Activated gamma-delta T cell treated with Interleukin-2 at 50 U/mL for 16 hours (primary cell): ENCODE measurements at places on chromosomes 16 and 17.
A peak's percentile ranks its signal among the peaks of the same experiment; 100 is the strongest.

DNA sequence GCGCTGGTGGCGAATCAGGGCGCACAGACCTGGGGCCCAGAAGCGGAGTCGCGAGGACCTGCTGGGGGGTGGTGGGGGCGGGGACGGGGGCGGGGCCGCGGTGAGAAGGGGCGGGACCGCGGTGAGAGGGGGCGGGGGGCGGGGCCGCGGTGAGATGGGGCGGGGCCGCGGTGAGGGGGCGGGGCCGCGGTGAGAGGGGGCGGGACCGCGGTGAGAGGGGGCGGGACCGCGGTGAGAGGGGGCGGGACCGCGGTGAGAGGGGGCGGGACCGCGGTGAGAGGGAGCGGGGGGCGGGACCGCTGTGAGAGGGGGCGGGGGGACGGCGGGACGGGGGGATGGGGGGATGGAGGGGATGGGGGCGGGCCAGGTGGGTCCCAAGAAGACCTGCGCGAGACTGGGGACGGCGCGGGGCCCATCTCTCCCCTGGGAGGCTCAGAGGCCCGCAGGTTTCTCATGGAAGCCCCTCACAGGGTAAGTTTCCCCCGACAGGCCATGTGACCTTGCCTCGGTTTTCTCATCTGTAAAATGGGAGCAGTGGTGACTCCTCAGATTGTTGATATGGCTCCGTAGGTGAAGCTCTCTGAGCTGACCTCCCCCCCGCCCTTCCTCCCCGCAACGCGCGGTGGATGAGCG is 28.6 kb upstream of the DBNDD1 start:
- DNase-seq: no peak

- no peak for DNase-seq
These were observed 94.3 kb downstream of the CYLD start for GRCh38 chr16:50836121-50836621.

DNA sequence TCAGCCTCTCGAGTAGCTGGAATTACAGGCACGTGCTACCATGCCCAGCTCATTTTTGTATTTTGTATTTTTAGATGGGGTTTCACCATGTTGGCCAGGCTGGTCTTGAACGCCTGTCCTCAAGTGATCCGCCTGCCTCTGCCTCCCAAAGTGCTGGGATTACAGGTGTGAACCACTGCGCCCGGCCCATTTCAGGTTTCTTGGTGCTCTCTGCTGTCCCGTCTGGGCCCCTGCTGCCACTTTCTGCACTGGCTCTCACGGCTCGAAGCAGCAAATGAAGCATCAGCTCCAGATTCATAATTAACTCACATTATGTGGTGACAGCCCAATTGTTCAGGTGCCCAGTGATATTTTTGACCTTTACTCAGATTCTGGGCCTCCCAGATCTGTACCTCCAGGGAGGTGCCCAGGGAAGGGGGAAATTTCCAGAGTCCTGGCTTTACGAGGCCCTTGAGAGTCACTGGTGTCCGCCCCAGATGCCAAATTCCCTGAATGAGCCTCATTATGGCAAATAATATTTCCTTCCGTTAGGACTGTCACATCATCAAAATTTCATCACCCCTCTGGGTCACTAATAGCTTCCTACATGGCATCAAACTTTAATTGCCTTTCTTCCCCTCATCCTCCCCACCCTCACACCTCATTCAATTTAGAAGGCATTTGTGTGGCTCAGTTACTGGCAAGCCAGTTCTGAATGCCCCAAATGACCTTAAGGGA is 9.0 kb downstream of the SDK2 start:
- DNase-seq: no peak

GRCh38 chr16:275786-276232 is at the start of gene RGS11:
Gene RGS11 (minus strand): TSS chr16:275944. CDS start chr16:275911, 33 bp downstream.
- no peak for DNase-seq

GRCh38 chr16:25270577-25270976 is 12.9 kb upstream of the ZKSCAN2 start:
- no peak for DNase-seq

GRCh38 chr17:20121359-20122253 is 112.4 kb downstream of the SPECC1 start:
- DNase-seq: peak; percentile 66

DNA sequence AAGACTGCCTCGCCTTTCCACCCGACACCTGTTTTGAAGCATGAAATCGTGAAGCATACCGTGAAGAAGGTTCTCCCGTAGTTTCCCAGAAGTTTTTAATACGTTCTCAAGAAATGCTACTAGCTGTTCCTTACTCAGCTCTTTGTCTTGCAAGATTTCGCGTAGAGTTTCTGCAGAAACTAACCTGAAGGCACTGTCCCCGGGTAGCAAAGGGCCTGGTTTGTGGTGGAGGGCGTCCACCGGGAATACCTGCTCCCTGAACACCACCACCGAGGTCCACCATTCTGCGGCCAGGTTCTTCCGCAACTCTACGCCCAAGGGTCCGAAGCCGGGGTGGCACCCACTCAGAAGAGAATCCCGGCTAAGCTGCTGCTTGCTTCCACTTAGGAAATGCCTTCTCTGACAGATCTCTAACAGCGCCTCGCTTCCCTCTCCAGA is 487 bp downstream of the POLG2 start:
- no peak for DNase-seq

DNA sequence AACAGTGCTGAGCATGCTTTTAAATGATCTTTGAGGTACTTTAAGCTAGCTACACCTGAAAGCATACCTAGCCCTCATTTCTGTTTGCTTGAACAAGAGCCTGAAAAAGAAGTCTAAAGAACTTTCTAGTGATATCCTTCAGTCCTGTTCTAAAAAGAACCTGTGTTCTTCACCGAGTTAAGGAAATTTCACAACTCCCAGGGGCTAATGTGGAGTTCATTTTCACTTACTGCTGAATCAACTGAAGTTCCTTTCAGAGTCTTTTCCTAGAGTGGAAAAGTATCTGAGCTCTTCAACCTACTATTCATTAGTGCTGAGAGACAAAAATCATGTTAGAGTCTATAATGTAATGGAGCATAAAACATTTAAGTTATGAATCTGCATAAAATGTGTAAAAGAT is 66.9 kb downstream of the CHD9 start:
- DNase-seq: no peak

DNA sequence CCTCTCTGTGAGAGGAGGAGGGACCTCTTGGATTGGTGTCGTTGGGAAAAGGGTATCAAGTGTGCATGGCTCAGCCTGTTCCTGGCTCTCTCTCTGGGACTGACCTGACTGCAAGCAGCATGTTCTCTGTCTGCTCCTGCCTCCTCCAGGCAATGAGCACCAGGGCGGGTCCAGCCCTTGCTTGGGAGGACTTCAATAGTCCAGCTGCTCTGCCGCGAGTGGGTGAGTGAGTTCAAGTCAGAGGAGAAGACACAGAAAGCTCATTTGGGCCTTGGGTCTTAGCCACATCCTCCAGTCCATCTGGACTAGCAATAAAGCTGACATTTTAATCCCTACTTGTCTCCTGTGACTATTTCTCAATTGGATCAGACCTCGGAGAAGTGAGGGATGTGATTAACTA is 25.2 kb upstream of the TNS4 start:
- no peak for DNase-seq

- DNase-seq: peak; percentile 40
These were observed 6.6 kb downstream of the WFIKKN2 start for GRCh38 chr17:50841949-50842354.

- DNase-seq: no peak
These were observed 2.6 kb downstream of the ENO3 start for GRCh38 chr17:4953451-4953961.
